ENCODE measurements at places on chromosomes 2 and 18. TPM values are rescaled to one million over a fixed set of nuclear protein-coding genes. Genes with fewer than 3 reads are reported as not detected.

AGXT gene
- not detected for total RNA-seq

SEPTIN10 gene
- total RNA-seq = 137 TPM

MOCOS gene
- 3.5 TPM for total RNA-seq

LRATD1 gene
- total RNA-seq = 0.08 TPM

PTPRM gene
- total RNA-seq = 64.2 TPM

MARS2 gene
- 3.5 TPM for total RNA-seq

MOGAT1 gene
- not detected for total RNA-seq

CHST9 gene
- total RNA-seq = not detected

VAMP8 gene
- total RNA-seq = 1.7 TPM

CLEC4F gene
- total RNA-seq = not detected

ABCB11 gene
- not detected for total RNA-seq

UGP2 gene
- total RNA-seq = 119 TPM

RNF152 gene
- total RNA-seq = 12.8 TPM

PID1 gene
- total RNA-seq = 13.0 TPM

LIPG gene
- total RNA-seq = 3.2 TPM

LYG2 gene
- total RNA-seq = not detected

ZNF385B gene
- 4.8 TPM for total RNA-seq

ATP6V1B1 gene
- total RNA-seq = 0.09 TPM

MARCO gene
- total RNA-seq = not detected

TPO gene
- total RNA-seq = not detected

OR6B2 gene
- not detected for total RNA-seq

RNU2-63P gene
- total RNA-seq = not detected

AKAIN1 gene
- not detected for total RNA-seq

LRRTM4 gene
- total RNA-seq = 1.5 TPM

FLACC1 gene
- 1.2 TPM for total RNA-seq

MORN2 gene
- total RNA-seq = 25.3 TPM

TP53I3 gene
- total RNA-seq = 22.3 TPM

ALKAL2 gene
- 1.3 TPM for total RNA-seq

UGT1A10 gene
- 0.41 TPM for total RNA-seq
